ENCODE measurements at places on chromosomes 3 and 15.
A peak's percentile ranks its signal among the peaks of the same experiment; 100 is the strongest.

GRCh38 chr3:98829246-98829832, 66.2 kb downstream of the ST3GAL6 start:
- no peak for DNase-seq

- DNase-seq = no peak
Measured at GRCh38 chr15:88797663-88798339, 5.4 kb upstream of the ACAN start.

DNA sequence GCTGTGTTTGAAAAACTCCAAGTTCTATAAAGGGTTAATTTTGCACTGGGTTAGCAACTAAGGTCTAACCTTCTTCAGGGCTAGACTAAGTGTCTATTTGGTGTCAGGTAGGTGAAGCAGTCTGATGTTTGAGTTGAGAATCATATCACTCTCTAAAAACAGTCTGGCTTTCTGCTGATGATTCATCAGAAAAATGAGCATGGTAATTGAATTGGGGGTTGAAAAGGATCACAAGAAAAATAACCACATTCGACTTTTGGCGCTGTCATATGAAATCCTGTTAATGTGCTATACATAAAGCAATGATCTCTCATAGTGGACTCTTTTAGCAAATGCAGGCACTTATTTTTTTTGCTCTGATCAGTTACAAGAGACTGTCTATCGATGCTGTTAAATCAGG, 242.2 kb upstream of the AZI2 start:
- DNase-seq = no peak

DNA sequence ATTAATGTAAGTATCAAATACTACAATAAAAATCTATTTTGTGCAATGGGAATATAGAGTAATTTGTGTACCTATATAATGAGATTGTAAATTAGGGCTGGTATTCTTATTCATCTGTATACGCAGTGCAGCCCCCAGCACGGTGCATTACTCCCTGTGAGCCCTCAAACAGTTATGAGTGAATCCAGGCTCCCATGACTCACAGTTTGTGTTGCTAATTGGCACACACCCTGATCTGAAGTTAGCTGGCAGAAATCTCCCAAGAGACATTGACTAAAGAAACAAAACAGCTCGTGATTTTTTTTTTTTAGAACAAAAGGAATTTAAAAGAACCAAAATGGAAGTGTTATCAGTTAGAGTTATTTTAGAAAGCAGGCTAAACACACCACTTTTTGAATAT, 15.7 kb downstream of the GK5 start:
- DNase-seq = peak; percentile 40

DNA sequence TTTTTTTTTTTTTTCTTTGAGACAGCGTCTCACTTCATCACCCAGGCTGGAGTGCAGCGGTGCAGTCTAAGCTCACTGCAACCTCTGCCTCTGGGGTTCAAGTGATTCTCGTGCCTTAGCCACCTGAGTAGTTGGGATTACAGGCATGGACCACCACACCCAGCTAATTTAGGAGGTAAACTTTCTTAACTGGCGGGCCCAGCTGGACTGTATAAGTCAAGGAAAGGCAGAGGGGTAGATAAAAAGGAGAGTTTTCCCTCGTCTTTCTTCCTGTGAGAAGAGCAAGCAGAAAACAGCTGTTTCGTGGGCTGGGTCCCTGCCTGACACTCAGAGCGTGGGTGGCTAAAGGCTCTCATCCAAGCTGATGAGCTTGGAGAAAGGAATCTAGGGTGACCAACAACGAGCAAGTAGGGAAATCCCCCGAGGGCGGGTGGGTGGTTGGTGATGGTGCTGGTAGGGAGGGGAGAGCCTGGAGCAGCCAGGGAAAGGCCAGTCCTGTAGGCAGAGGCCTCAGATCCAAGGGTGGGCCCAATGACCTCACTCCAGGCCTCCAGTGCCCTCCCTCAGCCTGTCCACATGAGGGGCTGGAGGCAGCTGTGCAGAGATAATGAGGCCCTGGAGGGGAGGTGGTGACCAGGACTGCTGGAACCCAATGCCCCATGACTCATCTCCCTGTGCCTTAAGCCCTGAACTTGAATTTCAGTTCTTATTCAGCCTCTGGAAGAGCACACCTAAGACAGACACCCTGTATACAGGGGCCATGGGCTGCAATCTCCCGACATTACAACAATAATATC, 43.1 kb upstream of the LIMD1 start:
- peak; percentile 87 for DNase-seq

DNA sequence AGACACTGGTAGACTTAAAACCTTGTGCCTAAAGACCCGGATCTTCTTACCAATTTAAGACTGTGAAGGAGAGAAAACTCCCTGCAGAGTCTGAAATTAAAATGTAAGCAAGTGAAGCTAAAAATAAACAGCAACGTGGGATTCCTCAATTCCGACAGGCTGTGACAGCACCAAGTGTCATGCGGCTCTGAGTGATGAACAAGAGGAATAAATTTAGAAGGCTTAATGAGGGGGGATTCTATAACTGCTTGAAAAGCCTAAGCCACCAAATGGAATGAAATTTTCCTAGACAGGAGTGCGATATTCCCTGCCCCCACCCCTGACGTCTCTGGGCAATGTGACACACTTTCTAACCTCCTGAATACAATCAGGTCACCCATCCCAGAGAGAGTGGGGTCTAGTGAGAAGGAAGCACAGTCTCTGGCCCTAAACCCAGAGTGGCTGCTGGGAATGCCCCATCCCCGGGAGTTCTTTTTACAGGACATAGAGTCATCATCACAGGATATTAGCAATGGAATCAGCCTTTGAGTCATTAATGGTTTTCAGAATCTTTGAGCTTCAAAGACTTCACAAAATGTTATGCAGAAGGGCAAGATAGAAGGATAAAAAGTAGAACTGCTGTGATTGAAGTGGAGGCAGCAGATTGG, 114.3 kb downstream of the EDEM1 start:
- no peak for DNase-seq

GRCh38 chr3:169058681-169059080, 604.8 kb downstream of the MECOM start:
- DNase-seq = no peak

DNA sequence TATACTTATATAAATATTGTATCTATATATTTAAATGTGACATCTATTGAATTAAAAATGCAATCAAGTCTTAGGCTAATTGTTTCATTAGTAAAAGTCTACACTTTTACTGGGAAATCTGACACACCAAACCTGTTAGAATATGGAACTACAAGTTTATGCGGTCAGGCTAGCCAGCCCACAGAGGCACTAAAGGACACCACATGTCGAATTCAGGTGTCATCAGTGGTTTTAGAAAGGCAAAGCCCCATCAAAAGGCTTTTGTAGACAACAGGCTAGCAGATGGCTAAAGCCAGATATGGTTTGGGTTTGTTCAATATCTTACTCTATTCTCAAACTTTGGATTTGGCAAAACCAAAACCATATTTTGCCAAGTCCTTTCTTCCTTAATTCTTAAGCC, 411.0 kb downstream of the MECOM start:
- no peak for DNase-seq

DNA sequence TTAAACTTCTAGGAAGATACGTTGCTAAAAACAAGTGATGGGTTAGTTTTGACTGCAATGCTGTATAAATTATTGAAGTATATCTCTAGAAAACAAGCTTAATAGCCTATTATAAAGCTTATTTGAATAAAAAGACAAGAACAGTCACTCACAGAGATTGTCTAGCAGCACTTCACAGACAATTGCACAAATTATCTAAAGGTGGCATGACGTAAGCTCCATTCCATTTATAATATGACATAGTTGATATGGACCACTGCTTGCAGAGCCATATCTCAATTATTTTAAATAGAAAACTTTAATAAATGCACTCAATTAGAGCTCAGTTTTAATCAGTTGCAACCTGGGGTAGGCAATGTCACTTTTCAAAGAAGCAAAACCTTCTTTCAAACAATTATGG, 319.9 kb upstream of the GBE1 start:
- DNase-seq = no peak

DNA sequence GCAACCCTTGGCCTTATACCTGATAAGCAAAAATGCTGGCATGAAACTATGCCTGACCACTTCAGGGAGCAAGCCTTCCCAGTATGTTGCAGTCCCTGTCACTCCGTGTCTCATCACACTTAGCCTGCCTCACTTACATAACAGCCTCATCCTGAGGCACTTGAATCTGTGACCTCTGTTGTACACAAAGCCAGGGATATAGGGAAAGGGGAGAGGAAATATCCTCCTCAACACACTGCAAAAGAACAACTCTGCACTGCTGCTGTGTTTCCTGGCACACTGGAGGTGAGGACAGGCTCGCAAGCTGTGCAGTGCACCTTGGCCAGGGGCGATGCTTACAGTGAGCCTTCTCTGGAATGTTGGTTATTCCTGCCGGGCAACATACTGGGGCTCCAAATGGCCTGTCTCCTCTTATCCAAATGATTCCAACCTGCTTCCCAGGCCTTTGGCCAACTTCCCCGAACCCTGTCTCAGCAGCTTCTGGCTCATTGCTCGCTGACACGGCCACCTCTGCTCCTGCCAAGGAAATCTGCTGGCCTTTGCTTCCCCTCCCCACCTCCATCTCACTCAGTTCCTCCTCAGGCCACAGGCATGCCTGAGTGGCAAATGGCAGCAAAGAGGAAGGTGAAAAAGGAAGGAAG, 109.2 kb downstream of the CD47 start:
- DNase-seq = no peak

- DNase-seq = no peak
Measured at GRCh38 chr15:99979371-99979770, 246.1 kb upstream of the LYSMD4 start.

- no peak for DNase-seq
Measured at GRCh38 chr15:79190093-79190492, 92.4 kb upstream of the ANKRD34C start.

DNA sequence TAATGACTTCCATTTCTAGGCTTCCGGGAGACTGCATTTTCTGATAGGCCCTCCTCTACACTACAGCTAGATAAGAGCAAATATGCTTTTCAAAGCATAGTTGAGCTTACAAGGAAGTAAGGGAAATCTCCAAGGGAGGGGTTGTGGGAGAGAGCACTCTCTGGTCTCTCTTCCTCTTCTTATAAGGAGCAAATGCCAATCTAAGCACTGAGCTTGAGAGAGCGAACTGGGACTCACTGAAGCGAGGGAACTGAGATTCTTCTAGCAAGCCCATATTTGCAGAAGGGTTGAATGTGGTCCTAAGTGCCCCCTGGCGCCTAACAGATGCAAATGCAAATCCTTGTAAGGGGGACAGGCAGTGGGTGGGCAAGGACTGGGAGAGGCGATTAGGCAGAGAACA, 164.8 kb downstream of the ERC2 start:
- DNase-seq = no peak

- no peak for DNase-seq
Measured at GRCh38 chr3:134709561-134710312, 58.9 kb upstream of the KY start.

- no peak for DNase-seq
Measured at GRCh38 chr15:43376017-43376705, 5.3 kb downstream of the TUBGCP4 start.

GRCh38 chr15:52078876-52079700, 33.5 kb downstream of the BCL2L10 start:
- DNase-seq = no peak

DNA sequence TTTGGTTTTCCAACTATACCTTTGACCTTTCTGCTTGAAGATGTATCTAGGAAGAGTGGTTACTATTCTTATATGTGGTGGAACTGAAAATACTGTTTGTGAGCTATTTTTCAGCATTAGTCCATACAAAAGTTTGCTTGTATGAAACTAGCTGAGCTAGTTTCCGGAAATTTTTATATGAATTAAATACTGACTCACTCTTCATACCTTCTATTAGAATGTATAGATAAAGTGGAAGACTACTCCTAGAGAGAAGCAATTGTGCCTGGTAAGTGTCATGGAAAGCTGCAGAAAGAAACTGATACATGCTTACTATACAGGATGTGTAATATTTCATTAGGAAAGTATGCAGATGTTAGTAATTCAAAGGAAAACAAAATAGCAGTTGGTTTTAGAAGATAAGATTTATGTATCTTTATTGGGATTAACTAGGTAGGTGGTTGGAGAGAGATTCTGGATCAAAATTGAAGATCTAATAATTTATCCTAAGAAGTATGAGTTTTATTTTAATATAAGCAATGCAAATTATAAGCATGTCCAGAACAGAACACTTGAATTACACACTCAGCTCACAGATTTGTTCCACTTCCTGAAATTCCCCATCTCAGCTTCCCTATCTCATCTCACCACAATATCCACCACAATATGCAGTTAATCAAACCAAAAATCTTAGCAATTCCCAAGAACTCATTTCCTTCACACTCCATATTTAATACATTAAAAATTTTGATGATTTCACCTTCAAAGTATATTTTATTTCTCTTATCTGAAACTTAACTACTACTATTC, 82.8 kb downstream of the BCHE start:
- DNase-seq = no peak

DNA sequence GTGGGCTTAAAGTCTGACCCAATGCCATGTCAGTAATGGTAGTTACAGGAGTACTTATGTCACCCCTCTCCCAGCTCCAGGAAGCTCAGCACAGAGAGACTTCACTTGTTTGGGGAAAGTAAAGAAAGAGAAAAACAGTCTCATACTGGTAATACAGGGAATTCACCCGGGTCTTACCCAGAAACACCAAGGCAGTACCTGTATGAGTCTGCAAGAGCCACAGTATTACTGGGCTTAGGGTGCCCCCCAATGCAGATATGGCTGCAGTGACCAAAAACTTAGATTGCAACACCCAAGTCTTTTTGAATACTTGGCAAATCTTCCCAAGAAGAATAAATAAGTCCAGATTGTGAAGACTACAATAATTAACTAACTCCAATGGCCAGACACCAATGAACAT, 622.1 kb downstream of the IGSF11 start:
- no peak for DNase-seq

GRCh38 chr3:120102232-120102631, 8.0 kb upstream of the GSK3B start:
- no peak for DNase-seq

- DNase-seq = peak; percentile 89
Measured at GRCh38 chr3:46935168-46935858, 41.2 kb downstream of the CCDC12 start.

DNA sequence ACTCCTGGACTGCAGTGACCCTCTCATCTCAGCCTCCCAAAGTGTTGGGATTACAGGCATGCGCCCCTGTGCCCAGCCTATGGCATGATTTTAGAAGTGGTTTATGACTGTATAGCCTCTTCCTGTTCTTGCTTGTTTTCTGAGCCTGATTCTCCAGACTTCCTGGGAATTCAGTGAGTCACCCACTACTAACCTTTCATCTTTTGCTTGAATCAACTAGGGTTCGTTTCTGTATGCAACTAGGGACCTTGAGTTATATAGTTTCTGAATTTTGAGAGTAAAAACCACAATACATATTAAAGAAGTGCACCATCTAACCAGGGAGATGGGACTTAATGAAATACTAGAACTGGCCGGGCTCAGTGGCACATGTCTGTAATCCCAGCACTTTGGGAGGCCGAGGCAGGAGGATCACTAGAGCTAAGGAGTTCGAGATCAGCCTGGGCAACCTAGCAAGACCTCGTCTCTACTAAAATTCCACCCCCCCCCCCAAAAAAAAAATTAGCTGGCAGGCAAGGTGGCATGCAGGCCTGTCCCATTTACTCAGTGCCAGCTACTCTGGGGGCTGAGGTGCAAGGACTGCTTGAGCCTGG, 76.0 kb downstream of the ZNF609 start:
- peak; percentile 50 for DNase-seq

GRCh38 chr3:156781310-156782230, 44.6 kb upstream of the LEKR1 start:
- no peak for DNase-seq

All from AG04449 (cell line).